ENCODE measurements at places on chromosomes 16 and 17.

GRCh38 chr17:75087182-75087557, 584 bp upstream of the SLC16A5 start:
- no peak for DNase-seq

DNA sequence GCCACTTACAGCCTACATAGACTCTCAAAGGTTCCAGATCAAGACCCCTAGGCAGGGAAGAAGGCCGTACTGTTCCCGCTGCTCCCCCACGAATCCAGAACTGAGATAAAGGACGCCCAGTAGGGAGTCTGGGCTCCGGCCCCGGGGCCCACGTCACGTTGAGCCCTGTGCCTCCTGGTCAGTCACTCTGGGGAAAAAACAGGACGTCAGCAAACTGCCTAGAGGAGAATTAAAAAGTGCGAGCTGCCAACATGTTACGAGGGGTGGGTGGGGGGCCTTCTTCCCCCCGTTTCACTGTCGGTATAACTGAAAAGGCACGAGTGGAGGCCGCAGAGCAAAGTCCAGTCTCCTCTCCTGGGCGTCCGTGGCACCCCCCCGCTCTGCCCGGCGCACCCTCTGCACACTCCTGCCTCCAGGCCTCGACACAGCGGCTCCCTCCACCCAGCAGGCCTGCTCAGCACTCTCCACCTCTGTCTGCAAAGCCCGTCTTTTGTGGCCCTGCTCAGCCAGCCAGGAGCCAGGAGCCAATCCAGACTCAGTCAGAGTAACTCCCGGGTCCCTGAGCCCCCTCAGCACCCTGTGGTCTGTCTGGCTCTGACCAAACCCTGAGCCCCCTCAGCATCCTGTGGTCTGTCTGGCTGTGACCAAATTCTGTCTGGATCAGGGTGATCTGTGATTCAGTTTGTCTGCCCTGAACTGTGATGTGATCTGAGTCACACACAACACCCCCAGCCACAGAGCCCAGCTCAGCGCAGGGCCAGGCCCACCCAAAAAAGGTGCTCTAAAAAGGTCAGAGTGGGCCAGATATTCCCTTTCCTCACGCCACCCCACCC, 6.2 kb downstream of the ITGAE start:
- peak; percentile 62 for DNase-seq

DNA sequence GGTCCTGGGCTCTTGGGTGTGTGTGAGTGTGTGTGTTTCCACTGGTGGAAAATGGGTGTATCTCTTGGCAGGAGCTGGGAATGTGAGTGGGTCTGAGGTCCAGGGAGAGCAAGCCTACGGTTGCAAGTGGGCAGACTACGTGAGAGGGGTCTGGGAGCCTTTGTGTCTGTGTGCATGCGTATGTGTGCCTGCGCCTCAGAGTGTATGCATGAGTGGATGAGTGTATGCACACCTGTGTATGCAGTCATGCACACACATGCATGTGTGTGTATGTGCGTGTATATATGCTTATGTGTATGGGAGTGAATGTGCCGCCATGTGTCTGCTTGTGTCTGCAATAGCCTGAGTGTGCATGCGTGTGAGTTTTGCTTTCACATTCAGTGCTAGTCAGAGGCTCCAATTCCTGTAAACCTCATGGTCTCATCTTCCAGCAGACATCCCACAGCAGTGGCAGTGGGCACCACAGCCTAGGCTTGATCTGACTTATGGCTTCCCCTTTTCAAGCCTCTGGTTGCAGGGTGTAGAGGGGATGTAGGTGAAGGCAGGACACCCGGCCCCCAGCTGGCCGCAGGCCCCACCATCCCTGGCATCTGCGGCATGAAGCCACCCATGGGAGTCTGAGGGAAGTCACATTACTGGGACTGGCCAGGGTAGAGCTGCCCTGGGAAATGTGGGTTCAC, 19.7 kb upstream of the RMI2 start:
- DNase-seq: no peak

GRCh38 chr16:26269673-26270072, 577.9 kb downstream of the HS3ST4 start:
- no peak for DNase-seq

- no peak for DNase-seq
These were observed 1.4 kb downstream of the SAP30BP start for GRCh38 chr17:75668489-75668888.

GRCh38 chr17:66791347-66791746, 43.6 kb upstream of the CACNG5 start:
- DNase-seq: no peak

DNA sequence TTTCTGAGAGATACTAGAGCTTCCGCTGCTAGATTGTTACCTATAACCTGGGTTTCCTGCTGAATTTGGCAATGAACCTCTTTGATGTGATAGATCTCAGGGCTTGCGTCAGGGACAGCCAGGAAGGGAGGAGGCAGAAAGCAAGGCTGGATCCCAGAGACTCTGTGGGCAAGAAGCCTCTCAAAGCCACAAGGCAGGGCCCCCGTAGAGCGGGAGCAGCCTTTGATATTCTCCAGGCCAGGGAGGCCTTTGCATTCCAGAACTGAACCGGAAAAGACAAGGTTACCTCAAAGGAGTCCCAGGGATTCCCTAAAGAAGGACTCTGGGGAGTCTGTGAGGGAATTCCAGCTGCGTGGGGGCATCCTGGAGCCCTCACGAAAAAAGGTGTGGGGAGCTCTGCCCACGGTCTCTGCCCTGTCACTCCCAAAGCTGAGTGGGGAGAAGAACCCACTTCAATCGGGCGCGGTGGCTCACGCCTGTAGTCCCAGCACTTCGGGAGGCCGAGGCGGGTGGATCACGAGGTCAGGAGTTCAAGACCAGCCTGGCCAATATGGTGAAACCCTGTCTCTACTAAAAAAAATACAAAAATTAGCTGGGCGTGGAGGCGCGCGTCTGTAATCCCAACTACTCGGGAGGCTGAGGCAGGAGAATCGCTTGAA, 14.3 kb upstream of the SCIMP start:
- no peak for DNase-seq

DNA sequence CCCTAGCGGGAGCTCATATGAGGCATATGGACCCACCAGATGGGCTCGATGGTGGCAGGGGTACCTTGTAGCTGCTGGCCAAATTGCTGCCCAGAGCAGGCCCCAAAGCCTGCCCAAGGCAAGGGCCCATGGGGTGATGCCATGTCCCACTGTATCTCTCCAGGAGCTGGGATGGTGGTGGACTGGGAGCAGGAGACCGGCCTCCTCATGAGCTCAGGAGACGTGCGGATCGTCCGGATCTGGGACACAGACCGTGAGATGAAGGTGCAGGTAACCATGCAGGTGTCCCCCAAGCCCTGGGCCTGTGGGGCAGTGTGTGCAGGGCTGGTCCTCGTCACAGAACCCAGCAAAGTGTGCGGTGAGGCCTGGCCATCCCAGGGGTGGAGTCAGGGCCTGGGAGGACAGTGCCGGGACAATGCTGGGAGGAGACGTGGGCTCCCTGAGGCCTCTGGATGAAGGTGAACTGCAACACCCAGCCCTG, 34.1 kb upstream of the CHMP6 start:
- DNase-seq: no peak

DNA sequence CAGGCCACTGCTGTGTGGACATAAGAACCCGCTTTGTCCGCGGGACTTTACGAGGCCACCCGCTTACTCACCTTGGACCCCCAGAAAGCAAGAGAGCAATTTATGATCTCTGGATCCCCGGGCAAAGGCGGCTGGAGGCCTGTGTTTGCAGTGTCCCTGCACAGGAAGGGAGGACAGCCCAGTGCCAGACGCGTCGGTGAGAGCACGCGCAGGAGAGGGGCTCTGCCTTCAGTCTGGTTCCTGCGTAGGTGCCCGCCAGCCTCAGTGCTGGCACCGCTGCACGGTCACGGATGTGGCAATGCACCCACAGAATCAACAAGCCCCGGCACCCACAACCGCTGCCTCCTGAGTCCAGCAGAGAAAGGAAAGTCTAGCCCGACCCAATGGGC, 248.4 kb downstream of the C16orf95 start:
- DNase-seq: no peak

DNA sequence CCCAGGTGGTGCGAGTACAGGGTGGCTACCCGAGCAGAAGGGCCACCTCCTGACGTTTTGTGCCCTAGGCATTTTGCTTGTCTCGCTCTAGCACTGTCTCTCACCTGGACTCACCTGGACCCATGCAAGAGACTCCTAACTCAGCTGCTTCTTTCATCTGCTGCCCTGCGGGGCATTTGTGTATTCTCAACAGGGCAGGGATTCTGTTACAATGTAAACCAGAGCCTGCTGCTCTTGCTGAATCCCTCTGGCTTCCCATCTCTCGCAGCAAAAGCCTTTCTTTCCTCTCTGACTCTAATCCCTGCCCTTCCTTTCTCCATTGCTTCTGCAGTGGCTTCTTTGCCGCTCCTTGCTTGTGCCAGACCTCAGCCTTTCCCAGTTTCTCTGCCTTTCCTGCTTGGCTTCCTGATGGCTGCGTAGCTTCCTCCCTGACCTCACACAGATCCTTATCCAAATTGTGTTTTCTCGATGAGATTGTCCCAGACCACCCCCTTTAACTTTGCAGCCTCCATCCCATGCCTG, 10.2 kb downstream of the ARSG start:
- DNase-seq: no peak

- DNase-seq: no peak
These were observed 294.2 kb upstream of the FOXF1 start for GRCh38 chr16:86215979-86216585.

- peak; percentile 19 for DNase-seq
These were observed 30.0 kb downstream of the APPBP2 start for GRCh38 chr17:60496041-60496440.

- DNase-seq: no peak
These were observed 10.3 kb upstream of the NACA2 start for GRCh38 chr17:61601297-61601696.

DNA sequence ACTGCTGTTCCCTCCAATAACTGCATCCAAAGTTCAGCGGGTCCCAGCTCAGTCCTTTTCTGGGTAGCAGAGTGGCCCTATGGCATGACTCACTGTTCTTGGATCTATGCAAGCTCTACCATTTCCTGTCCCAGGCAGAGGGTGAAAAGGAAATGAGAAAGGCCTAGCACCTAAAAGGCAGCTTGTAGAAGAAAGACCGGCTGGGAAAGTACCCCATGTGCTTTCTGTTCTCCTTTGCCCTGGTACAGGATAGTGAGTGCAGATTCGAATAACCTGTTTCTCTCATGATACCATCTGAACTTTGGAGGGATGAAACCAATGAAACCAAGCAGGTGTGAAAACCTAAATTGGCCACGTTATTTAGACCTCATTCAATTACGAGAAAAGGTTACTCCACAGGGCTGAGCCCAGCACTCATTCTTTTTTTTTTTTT, 12.7 kb upstream of the HASPIN start:
- peak; percentile 68 for DNase-seq

DNA sequence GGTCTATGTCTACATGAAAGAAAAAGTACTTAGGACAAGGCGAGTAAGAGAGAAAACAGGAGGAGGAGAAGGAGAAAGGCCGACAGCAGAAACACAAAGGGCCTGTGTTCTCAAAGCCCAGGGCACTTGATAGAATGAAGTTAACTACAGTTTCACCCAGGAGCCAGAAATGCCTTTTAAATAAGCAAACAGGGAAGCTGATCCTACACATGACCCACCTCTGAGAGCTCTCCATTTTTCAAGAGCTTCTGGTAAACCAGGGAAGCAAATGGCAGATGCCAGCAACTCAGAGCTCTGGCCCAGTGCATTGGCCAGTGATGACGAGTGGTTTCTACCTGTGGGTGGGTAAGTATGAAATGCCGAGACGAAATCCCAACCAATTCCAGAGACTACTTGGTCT, 163.4 kb downstream of the ZFHX3 start:
- no peak for DNase-seq

- peak; percentile 15 for DNase-seq
These were observed 20.3 kb downstream of the SMG6 start for GRCh38 chr17:2283302-2283701.

DNA sequence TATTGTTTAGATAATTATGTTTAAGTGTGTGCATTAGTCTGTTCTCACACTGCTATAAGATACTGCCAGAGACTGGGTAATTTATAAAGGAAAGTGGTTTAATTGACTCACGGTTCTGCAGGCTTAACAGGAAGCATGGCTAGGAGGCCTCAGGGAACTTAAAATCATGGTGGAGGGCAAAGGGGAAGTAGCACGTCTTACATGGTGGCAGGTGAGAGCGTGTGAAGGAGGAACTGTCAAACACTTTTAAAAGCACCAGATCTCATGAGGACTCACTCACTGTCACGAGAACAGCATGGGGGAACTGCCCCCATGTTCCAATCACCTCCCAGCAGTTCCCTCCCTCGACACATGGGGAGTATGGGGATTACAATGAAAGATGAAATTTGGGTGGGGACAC, 203.5 kb upstream of the GOT2 start:
- DNase-seq: peak; percentile 35

- peak; percentile 79 for DNase-seq
These were observed at the start of gene EDC4 for GRCh38 chr16:67872631-67873434. Gene EDC4, plus strand, starts transcription at chr16:67873052. Its CDS starts 210 bp downstream, at chr16:67873262.

Data from M059J (cell line).